Fibroblast of villous mesenchyme (primary cell): ENCODE measurements at places on chromosomes 2 and 18.
A peak's percentile ranks its signal among the peaks of the same experiment; 100 is the strongest.

- DNase-seq, result no peak
These were observed 42.3 kb downstream of the ATP9B start for GRCh38 chr18:79111483-79111882.

DNA sequence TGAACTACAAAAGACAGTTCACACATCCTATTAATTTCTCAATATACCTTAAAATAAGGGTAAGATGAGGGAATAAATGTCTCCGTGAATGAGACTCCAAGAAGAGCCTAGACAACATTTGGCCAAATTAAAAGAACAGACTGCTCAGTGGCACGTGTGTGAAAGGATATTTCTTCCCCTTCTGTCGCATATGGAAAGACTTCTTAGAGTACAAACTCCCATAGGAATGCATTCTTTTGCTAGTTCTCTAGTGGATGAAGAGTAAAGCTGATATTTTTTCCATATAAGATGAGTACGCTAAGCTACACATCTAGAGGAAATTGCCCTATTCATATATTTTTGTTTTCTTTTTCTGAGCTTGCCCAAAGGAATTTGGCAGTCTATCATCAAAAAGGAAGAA lies 710.0 kb upstream of the ID2 start:
- DNase-seq, result no peak

- no peak for DNase-seq
These were observed 129.0 kb upstream of the ACVR2A start for GRCh38 chr2:147715807-147716206.

- no peak for DNase-seq
These were observed 450.2 kb downstream of the ERBB4 start for GRCh38 chr2:212088353-212088752.

DNA sequence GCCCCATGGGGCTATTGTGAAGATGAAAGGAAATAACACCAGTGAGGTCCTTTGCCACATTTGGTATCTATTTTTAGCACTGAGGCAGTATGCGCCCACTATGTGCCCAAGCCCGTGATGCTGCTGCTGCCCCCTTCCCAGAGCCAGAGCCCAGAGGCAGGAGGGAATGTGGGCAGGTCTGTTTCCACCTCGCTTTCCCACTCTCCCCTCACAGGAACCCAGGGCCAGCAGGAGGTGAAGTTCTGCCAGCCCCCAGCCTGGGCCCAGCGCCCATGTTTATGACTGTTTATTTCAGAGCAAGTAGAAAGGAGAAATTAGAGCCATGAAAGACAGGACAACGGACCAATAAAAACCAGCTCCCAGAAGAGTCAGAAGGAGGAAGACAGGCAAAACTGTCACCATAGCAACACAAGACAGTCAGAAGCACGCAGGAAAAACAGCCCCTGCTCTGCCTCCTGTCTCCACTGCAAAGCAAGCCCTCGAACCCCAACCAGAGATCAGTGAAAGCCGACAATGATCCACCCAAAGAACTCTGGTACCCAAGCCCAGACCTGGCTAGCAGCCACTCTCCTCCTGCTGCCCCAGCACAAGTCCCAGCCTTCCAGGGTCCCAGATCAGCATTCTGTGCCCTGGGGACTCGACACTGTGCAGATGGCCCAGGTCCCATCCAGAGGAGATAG lies 1.4 kb downstream of the CYRIA start:
- DNase-seq, result peak; percentile 80

GRCh38 chr2:10668402-10669012 lies 21.3 kb downstream of the NOL10 start:
- DNase-seq, result peak; percentile 71

DNA sequence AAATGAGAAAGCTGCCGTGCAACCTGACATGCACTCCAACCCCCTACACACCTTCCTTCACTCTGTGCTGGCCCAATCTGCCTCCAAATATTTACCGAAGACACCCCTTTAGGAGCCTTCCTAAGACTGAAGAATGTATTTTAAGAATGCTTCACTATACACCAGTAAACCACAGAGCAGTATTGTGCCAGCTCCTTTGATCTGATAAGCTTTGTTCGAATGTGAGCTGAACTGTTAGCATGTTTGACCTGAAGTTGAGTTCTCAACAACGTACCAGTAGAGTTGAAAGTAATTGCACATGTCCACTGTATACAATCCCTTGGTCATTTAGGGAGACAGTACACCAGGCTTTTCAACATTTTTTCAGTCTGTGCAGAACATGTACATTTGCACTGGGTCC lies 259.2 kb downstream of the TGIF1 start:
- no peak for DNase-seq

DNA sequence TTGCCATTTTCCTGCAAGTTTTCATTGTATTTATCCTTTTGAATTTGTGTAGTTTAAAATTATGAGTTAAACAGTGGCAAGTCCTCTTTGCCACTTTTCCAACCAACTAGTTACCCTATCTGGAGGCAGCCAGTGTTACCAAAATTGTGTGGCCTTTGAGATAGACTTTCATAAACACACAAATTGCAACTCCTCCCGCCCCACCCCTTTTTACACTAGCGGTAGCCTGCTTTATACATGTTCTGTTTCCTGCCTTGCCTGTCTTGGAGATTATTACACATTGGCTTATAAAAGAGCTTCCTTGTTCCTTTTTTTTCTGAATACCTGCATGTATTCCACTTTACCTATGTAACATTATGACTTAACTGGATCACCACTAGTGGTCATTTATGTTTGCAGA lies 56.5 kb downstream of the RPIA start:
- DNase-seq, result no peak

DNA sequence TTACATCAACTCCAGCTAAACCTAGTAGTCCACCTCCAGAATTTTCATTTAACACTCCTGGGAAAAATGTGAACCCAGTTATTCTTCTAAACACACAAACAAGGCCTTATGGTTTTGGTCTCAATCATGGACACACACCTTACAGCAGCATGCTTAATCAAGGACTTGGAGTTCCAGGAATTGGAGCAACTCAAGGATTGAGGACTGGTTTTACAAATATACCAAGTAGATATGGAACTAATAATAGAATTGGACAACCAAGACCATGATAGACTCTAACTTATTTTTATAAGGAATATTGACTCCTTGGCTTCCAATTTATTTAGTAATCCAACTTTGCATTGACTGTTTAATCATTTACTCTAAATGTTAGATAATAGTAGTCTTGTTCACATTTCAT lies 44.2 kb downstream of the NLRC4 start:
- DNase-seq, result no peak

GRCh38 chr18:48003426-48004349 lies 73.2 kb upstream of the SMAD2 start:
- peak; percentile 54 for DNase-seq

- peak; percentile 99 for DNase-seq
These were observed 378.8 kb downstream of the PTPRM start for GRCh38 chr18:7945882-7946281.

GRCh38 chr2:42929546-42930024 lies 137.2 kb upstream of the HAAO start:
- no peak for DNase-seq

- no peak for DNase-seq
These were observed 8.4 kb upstream of the RNF125 start for GRCh38 chr18:32010124-32010721.

DNA sequence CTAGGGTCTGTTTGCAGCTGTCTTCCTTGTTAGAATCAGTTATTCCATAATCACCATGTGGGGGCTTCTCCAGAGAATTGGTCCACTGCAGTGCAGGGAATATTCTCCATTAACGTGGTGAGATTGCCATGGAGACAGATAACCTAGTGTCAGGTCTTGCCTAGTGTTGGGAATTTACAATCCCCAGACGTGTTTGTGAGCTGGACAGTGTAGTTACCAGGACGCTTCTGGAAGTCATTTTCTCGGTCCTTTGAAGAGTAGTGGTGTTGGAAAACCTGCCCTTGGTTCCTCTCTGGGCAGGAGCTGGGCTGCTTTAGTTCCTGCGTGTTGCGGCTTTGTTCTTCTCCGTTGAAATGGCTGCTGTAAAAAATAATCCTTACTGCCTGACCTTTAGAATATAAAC lies 68.8 kb upstream of the LYPD6B start:
- DNase-seq, result no peak

DNA sequence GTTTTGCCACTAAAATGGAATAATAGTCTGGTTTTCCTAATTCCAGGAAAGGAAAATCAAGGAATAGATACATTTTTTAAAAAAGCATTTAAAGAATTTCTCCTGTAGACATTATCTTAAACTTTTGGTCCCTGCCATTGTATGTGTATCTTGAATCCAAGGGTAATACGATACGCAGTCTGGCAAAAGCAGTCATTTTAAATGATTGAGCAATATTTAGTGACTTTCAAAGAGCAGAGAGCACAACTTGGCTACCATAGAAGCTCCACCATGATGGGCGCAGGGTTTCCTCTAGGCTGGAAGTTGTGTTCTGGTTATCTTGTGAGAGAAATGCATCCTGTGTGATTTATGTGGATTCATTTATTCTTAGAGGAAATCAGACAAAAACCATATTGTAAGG lies 92.9 kb downstream of the NEDD4L start:
- no peak for DNase-seq

GRCh38 chr18:9734189-9734588 lies 26.1 kb downstream of the RAB31 start:
- no peak for DNase-seq

GRCh38 chr18:37714691-37715090 lies 149.1 kb upstream of the CELF4 start:
- no peak for DNase-seq

- no peak for DNase-seq
These were observed 43.3 kb downstream of the FBXO11 start for GRCh38 chr2:47862949-47863348.

- DNase-seq, result no peak
These were observed 23.2 kb upstream of the PLA2R1 start for GRCh38 chr2:160085662-160086061.

DNA sequence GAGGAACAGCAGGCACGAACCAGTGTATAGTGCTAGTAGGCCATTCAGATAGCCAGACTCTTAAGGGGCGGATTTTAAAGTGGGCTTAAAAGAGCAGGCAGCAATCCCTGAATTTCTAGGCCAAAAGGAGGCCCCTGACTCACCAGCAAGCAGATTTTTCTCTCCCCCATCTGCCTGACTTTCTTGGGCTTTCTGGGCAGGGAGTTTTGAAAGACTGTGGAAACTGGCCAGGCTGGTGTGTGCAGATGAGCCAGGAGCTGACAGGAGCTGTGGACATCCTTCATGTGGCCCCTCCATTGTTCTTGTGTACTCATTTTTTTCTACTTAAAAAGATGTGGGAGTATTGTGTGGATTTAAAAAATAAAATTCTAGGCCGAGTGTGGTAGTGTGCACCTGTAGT lies 59.0 kb downstream of the GLI2 start:
- peak; percentile 34 for DNase-seq

DNA sequence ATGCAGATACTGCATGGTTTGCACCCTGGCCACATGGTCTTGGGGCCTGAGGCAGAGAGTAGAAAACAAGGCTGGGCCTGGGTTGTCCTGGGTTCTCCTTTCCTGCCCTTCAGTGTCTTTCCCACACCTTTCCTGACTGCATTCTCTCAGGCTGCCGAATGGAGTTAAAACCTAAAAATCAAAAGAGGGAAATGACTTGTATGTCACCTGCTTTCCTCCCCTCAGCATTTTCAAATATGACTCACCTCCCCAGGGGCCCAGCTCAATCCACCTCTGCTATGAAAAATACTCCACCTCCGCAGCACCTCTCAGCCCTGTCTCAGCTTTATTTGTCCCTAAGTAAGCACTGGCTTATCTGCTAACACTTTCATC lies 457.8 kb upstream of the MEX3C start:
- DNase-seq, result no peak

- no peak for DNase-seq
These were observed 29.7 kb downstream of the NAB1 start for GRCh38 chr2:190678444-190679162.

GRCh38 chr2:71609958-71610357 lies 156.6 kb downstream of the DYSF start:
- DNase-seq, result peak; percentile 38

DNA sequence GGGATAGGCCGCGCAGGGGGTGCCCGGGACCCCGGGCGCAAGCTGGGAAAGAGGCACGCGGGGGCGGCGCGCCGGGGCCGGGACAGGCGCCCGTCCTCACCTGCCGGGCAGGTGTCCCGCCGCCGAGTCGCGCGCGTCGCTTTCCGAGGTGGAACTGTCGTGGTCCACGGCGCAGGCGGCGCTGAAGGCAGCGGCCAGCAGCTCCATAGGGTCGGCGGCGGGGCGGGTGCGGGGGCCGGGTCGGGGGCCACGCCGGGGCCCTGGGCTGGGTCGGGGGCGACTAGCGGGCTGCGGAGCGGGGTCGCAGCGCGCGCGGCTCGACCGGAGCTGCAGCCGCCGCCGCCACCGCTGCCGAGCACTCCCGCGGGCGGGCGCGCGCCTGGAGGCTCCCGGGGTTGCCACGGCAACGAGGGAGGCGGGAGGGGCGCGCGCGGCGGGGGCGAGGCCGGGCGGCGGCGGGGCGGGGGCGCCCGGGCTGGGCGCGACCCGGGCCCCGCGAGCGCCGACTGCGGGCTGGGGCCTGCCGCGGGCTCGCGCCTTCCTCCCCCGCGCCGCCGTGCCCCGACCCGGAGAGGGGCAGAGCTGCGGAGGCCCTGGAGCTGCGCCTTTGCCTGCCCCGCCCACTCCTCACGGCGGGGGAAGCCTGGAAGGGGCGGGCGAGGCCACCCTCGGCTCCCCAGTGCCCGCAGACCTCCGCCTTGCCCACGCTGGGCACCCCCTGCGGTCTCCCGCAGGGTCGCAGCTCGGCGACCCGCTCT lies 57.9 kb downstream of the SNORC start:
- DNase-seq, result no peak

DNA sequence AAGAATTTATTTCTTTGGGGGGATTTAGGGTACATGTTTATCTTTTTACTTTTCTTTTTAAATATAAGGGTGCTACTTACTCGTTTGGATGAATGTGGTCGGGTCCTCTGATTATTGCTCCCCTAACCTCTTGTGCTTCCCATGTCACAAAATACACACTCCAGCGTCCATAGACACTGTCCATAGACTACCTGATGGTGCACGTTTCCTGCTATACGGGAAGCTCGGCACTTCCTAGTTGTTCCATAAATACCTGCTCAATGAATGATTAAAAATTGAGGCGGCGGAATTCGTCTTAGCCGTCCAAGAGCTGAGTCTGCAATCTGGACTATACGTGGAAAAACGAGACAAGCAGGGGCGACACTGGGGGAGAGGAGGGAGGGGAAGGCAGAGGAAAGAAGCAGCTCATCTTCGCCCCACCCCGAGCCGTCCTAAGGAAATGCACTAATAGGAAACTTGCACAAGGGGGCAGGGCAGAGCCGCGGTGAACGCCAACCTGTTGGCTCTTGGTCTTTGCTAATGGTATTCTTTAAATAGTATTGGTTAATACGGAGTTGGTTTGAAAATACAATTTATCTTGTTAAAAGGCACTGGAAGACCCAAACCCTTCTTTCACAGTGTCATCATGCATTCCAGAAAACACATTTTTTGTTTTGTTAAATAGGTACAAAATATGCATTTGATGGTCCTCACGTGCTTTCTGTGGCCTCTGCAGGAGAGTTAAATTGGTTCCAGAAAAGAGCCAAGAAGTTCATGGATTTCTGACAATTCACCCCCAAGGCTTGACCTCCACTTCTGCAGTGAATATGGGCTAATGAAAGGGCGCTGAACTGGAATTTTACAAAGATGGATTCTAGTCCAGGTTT lies 73.0 kb upstream of the KCTD1 start:
- peak; percentile 17 for DNase-seq
